AG20443 (cell line): ENCODE measurements at places on chromosomes 2 and 18.

DNA sequence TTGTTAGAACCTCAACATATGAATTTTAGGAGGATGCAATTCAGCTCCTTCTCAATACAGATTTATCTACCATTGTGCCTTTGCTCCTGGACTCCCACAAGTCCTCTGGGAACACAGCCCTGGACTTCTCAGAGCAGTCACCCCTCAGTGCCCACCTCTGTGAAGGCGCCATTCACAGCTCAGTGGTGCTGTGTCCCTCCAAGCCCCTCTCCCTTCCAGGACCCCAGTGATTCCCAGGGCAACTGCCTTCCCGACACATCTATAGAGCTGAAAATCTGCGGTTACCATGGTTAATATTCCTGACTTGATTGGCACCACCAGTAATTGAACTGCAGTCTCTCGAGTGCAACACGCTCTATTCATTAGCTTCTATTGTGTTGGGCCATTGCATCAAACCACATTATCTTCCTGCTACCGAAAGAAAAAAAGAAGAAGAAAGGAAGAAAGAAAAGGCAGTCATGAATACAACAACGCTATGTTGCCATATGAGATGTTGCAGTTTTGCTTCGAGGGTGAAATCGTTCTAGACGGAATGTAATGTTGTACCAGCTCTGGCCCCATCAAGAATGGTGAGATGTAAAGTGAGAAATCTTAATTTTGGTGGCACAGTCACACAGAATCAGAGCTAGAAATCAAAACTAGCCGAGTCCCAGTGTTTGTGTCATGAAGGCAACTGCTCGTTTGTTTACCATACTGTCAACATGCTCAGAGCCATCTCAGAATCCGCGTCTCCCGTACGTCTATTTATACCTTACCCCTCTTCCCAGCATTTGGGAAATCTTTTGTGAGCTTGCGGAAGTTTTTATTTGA, 524.0 kb upstream of the ID2 start:
- DNase-seq = no peak

- no peak for DNase-seq
These were observed 9.7 kb upstream of the WNT10A start for GRCh38 chr2:218870984-218871344.

- DNase-seq = no peak
These were observed 232.4 kb upstream of the HNRNPA3 start for GRCh38 chr2:176979981-176980710.

- no peak for DNase-seq
These were observed 97.9 kb downstream of the USP40 start for GRCh38 chr2:233468741-233469110.

DNA sequence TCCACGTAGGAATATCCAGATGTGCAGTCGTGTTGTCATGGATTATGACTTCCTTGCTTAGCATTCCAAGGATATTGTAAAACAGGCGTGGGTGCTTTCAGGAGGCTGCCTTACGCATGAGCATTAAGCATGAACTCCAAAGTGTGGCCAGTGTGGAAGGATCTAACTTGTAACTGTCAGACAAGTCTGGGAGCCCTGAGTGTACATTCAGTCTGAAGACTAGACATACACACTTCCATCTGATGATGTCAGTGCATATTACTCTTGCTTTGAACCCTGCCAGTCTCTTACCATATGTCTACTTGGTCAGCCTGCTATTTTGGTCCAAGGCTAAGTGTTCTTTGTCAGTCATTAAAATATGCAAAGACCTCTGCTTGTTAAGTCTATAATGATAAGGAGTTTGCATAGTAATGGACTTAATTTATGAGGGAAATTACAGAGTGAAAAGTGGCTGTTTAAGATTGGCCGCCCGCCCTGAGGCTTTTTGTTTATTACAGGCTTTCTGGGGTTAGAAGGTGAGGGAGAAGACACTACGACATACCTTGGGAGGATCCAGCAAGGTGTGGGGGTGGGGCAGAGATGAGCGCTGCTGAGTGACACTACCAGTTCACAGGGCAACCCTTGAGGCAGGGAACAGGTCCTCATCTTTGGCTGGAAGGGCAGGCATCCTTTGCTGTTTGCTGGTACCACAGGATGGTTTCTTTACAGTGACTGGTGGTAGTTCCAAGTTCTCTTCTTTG, 48.3 kb downstream of the CABLES1 start:
- peak; percentile 64 for DNase-seq

DNA sequence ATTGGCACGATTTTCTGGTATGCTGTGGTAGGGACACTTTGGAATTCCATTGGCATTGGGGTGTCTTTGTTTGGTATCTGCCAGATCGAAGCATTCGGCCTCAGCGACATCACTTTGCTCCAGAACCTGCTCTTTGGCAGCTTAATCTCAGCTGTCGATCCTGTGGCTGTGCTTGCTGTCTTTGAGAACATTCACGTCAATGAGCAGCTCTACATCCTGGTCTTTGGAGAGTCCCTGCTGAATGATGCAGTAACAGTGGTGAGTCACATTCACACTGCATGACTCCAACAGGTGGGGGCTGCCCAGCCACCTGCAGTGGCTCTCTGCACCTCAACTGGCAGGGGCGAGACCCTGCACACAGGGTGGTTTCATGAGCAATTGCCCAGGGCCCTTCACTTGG, 38.4 kb downstream of the SLC9A2 start:
- no peak for DNase-seq
